ENCODE measurements at places on chromosomes 4 and X.

- no peak for DNase-seq
Measured at GRCh38 chr4:41432881-41433280, 105.1 kb upstream of the LIMCH1 start.

DNA sequence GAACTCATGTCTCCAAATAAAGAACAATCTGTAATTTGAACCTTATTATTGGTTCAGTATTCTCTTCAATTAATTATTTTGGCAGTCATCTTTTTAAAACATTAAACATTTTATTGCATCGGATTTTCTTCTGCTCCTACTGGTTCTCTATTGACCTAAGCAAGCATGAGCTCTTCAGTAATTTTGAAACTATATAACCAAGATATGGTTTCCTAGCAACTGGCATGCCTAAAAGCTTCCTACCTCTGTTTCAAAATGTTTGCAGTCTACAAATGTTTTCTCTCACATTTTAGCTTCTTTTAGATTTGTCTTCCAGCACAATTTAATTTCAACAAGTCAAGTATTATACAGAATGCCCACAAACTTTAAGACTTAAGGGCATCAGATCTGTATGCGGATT lies 371.3 kb downstream of the GPM6A start:
- no peak for DNase-seq

GRCh38 chr4:24428850-24429249 lies 155.5 kb downstream of the DHX15 start:
- DNase-seq: no peak

DNA sequence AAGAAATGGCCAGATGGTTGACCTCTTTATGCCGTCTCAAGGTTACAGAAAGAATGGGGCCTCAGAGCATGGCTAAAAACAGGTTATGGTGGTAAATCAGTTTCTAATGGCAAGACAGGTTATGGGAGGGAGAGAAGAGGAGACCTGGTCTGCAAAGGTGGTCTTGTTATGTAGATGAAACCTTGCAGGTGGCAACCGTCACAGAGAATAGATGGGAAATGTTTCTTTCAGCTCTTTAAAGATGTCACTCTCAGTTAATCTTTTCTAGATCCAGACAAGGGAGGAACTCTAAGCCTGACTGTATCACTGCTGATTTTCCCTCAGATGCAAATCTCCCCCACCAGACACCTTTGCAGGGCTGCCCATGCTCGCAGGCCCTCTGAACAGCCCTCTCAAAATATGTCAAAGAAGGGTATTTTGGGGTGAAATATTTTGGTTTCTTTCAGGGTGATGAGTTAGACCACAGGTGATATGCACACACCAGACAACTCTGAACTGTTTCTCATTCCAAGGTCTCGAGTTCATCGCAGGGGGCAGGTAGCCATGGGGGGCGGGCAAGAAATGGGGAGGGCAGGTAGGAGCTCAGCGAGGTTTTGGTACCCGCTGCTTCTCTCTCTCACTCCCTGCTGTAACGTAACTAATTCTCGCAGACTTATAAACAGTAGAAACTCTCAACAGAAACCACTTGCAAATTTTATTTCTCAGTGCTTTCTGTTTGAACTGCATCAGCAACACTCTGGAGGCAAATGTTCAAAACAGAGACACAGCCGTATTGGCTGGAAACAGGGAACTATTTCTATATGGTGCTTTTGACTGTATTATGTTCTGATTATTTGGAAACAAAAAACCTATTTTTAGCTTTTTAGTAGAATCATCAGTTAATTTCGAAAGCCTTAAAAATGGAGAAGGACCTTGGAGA lies 32.4 kb downstream of the CASP3 start:
- no peak for DNase-seq

- DNase-seq: no peak
Measured at GRCh38 chrX:49264460-49264859, at the start of gene FOXP3. FOXP3 (minus strand) TSS chrX:49264710; CDS start chrX:49258505, 6,205 bp downstream.

Data from right forelimb (tissue), 1 donor.